ENCODE measurements at places on chromosomes 3 and 15. TPM values are rescaled to one million over a fixed set of nuclear protein-coding genes. Genes with fewer than 3 reads are reported as not detected.

- no peak for DNase-seq
These were observed 203.8 kb downstream of the RPLP1 start for GRCh38 chr15:69656271-69657030.

DNA sequence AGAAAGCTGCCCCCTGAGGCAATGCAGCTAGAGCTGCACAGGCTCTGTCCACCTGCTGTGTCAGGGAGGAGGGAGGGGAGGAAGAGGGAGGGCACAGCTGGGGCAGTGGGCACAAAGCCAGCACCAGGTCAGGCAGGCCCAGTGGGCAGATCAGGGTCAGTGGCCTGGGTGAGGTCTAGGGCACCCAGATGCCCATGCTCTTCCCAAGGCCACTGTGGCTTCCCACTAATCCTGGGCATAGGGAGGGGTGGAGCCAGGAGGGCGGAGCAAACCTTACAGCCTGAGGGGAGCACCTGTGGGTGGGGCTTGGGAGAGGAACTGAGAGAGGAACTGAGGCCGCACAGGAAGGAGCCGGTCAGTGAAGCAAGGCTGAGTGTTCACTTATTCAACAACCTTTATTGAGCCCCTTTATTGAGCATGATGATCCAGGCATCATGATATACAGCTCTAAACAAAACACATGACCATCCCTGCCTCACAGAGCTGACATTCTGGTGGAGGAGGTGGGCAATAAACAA lies 55.0 kb downstream of the RHCG start:
- DNase-seq, result no peak

- DNase-seq, result no peak
These were observed 258.9 kb upstream of the MEIS2 start for GRCh38 chr15:37359101-37359892.

DNA sequence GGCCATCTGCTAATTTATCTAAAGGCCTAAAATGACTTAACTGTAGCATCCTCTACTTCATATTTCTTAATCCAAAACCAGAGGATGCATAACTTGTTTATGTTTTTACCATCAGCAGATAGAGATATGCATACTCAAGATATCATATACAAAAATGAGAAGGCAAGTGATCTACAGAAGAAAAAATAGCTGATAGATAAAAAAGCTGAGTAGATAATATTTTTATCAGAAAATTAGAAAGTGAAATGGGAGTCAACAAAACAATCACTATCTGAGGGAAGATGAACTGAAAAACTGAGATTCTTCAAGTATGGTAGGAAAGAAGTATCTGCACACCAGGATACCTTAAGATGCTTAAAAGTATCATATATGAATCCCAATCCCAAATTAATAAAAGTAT lies 25.4 kb downstream of the DYNC1LI1 start:
- DNase-seq, result no peak

DNA sequence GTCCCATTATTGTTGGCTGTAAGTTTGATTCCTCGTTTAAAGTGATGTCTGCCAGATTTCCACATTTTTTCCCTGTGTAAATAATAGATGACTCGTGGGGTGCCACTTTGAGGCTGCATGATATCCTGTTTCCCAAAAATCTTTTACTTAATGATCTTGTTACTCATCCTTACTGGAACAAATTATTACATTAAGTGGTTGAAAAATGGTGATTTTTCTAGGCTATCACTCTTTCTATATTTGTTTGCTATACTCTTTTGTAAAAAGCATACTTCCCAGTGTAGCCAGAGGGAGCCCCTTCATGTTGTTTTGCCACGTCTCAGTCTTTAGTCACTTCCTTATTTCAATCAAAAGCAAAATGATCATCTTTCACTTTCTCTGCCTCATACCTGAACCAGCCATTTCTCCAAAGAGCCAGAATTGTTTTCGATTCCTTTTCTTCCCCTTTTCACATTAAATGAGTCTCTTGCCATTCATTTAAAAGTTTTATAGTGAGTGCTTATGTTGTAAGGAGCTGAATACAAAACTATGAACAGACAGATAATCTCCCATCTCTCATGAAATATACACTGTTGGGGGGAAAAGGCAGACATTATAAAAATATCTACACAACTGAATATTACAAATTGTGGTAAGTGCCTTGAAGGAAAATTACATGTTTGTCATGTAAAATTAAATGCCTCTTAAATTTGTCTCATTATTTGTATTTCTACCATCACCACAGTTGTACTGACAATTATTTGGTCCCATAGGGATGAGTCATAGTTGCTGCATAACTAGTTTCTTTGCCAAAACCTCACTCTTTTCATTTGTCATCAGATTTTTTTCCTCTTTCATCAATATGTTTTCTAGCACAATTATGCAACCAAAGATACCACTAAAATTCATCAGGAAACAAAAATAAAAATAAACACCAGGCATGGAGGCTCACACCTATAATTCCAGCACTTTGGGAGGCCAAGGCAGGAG lies 41.5 kb downstream of the ADGRG7 start:
- DNase-seq, result no peak

- DNase-seq, result no peak
These were observed 34.7 kb downstream of the POLG start for GRCh38 chr15:89299896-89300295.

- DNase-seq, result no peak
These were observed 28.0 kb upstream of the RAB11A start for GRCh38 chr15:65841121-65841930.

- DNase-seq, result no peak
These were observed 21.6 kb upstream of the RARRES1 start for GRCh38 chr3:158753854-158754253.

GRCh38 chr15:32715276-32715675 lies 2.5 kb upstream of the GREM1 start:
- no peak for DNase-seq

GRCh38 chr15:72197460-72198355 lies at the start of gene GRAMD2A:
GRAMD2A (minus strand) TSS chr15:72197787.
- DNase-seq, result no peak

DNA sequence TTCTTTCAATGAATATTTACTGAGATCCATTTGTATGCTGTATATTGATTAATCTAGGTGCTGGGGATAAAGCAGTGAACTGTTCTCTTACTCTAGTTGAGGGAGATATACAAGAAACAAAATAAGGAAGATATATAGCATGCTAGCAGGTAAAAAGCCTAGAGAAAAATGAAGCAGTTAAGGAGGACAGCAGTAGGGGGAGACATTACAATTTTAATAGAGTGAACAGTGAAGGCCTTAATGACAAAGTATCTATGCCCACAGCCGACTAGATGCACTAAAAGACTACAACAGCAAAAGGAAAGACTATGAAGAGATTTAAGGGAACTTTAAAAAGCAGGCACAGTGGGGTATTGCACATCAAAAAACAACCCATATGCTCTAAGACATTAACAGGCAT lies 81.4 kb downstream of the XRN1 start:
- no peak for DNase-seq

- no peak for DNase-seq
These were observed 54.1 kb upstream of the IGF2BP2 start for GRCh38 chr3:185878920-185879319.

- DNase-seq, result no peak
These were observed 25.8 kb upstream of the PRTG start for GRCh38 chr15:55768670-55769185.

GRCh38 chr3:16183601-16184270 lies 9.3 kb downstream of the GALNT15 start:
- no peak for DNase-seq

DNA sequence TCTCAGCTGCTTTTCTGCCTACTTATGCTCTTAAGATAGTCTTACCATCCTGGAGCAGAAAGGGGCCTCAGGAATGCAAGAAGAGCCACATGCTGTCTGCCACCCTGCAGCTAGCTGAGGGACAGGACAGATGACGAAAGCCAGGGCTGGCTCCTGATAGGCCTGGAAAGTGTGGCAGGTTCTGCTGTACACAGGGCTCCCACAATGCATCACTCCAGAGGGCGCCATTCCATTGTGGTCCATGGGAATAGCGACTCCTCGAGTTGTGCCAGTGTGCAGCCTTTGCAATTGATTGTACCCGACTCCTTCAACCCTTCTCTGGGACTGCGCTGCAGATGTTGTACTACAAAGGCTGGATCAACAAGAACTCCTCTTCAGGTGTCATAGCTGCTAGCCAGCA lies 11.2 kb downstream of the ACAN start:
- no peak for DNase-seq

GRCh38 chr3:57787867-57788623 lies 31.9 kb downstream of the SLMAP start:
- DNase-seq, result no peak

GRCh38 chr3:151775314-151776258 lies 38.3 kb upstream of the AADAC start:
- no peak for DNase-seq

GRCh38 chr3:72452745-72453144 lies 395.5 kb downstream of the SHQ1 start:
- no peak for DNase-seq

DNA sequence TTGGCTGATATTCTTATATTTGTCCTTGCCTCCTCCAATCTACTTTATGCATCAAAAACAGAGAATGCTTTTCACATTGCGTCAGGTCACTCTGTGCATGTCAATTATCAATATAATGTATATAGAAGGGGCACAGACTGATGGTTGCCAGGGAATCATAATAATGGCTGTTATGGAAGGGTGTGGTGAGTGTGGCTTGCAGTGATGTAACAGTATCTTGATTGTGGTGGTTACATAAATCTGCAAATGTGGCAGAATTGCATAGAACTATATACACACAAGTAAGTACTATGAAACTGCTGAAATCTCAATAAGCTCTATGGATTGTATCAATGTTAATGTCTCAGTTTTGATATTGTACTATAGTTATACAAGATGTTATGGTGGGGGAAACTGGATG lies 228.6 kb downstream of the TJP1 start:
- no peak for DNase-seq

- no peak for DNase-seq
These were observed 128.5 kb upstream of the RBMS3 start for GRCh38 chr3:29152379-29152778.

DNA sequence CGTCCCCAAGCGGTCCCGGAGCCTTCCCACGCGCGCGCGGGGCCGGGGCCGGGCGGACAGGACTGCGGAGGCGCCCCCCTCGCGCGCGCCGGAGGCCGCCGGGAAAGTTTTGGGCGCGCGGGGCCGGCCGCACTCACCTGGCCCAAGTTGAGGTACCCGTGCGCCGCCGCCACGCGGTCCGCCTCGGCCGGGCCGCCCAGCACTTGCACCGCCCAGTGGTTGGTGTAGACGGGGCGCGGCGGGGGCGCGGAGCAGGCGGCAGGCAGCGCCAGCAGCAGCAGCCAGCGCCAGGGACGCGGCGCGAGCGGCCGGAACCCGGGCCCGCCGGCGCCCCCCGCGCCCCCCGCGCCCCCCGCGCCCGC lies 289 bp downstream of the PCSK6 start:
- no peak for DNase-seq

- DNase-seq, result no peak
These were observed 103.7 kb downstream of the MEX3B start for GRCh38 chr15:81942157-81942556.

- no peak for DNase-seq
These were observed 1.8 kb downstream of the HDGFL3 start for GRCh38 chr15:83205725-83206324.

- DNase-seq, result no peak
These were observed 119.3 kb downstream of the CHSY1 start for GRCh38 chr15:101132390-101133180.

DNA sequence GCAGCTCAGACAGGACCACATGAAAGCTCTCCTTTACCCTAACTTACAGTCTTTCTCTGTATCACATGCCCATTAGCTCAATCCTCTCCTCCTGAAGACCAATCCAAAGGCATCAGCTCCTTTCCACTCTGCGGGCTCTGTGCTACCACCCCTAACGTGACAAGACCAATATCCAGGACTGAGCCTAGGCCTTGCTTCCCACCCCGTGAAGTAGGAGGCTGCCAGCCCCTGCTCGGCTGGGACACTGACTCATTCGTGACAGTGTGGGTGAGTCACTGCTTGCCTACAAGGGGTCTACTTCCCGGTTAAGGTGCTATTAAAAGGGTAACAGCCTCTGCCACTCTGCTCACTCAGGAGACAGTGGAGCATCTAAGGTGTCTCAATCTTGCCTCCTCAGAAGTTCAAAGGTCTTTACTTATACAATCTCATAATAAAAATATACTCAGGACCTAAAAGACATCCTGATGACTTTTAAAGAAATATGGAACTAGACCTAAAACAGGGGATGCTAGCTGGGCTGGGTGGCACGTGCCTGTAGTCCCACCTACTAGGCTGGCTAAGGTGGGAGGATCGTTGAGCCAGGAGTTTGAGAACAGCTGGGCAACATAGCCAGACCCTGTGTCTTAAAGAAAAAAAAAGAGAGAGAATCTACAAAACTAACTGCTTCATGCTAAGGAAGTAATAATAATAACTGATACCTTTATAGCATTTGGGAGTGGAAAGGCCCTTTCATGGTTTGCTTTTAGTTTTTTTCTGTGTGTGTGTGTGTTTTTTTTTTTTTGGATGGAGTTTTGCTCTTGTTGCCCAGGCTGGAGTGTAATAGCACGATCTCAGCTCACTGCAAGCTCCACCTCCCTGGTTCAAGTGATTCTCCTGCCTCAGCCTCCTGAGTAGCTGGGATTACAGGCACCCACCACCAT lies 55.0 kb downstream of the TMEM44 start:
- no peak for DNase-seq

- DNase-seq, result no peak
These were observed 133.3 kb downstream of the CHDH start for GRCh38 chr3:53712817-53713388.

Gene SETD5
- total RNA-seq, result 170 TPM

Gene ISG20
- 118 TPM for total RNA-seq

Gene RGMA
- 0.32 TPM for total RNA-seq

Gene RLBP1
- total RNA-seq, result not detected

Gene CCDC80
- 0.47 TPM for total RNA-seq

Gene PIERCE2
- total RNA-seq, result not detected

Gene APBA2
- 16.4 TPM for total RNA-seq

Gene C3orf80
- total RNA-seq, result not detected

Gene CYP1A1
- 11.4 TPM for total RNA-seq

Gene NAA50
- 109 TPM for total RNA-seq

Gene TLR9
- 0.18 TPM for total RNA-seq

Gene WDR93
- total RNA-seq, result not detected

Gene LRRK1
- total RNA-seq, result 0.09 TPM

Gene RTP3
- total RNA-seq, result not detected

Gene GP9
- not detected for total RNA-seq

Gene TICRR
- 30.8 TPM for total RNA-seq
